Activated CD4-positive, alpha-beta memory T cell treated with anti-CD3 and anti-CD28 coated beads, Interleukin-2, amount 10 ng/mL, durations not matched to agents 7 days and 5 days (primary cell): ENCODE measurements at places on chromosomes 7 and 10. TPM values are rescaled to one million over a fixed set of nuclear protein-coding genes. Genes with fewer than 3 reads are reported as not detected.

TMEM270 gene
- total RNA-seq: not detected

- no peak overlapping the region for H3K4me3 ChIP-seq
- H3K36me3 ChIP-seq: no peaks in the 10 kb centered on the region
- no peak for DNase-seq
These were observed 11.2 kb downstream of the KPNA7 start for GRCh38 chr7:99196536-99197258.

DNA sequence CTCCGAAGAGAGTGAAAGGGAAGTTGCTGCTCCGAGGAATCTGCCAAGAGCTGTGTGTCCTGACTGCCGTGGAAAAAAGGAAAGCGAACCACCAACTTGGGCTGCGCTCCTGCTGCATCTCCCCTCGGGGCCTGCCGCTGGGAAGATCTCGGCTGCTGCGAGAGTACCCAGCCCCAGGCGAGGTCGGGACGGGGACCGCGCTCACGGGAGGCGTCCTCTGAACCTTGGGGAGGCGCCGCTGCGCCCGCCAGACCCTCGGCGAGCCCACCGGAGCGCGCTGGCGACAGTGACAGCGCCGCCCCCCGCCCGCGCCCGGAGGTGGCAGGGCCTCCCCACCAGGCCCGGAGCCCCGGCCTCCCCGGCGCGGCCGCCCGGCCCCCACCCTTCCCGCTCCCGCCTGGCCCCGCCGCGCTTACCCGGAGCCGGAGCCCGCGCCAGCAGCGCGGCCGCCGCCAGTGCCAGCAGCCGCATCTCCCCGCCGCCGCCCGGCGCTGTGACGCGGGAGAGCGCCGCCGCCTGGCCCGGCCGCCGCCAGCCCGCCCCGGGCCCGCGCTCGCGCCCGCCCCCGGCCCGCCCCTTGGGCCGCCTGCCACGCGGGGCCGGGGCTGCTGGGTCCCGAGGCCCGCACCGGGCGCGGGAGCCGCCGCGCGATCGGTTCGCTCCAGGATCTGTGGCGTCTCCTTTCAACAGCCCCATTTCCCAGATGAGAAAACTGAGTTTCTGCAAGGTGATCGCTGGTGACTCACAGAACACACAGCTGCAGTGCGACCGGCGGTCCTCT lies at the start of gene VSTM4:
Gene VSTM4, minus strand, starts transcription at position 508 of the 781 bp plus-strand sequence. Its CDS starts 37 bp downstream, at position 471.
- peaks cover 30% of the 10 kb centered on the region for H3K27me3 ChIP-seq
- no peaks in the 10 kb centered on the region for H3K36me3 ChIP-seq
- H3K27ac ChIP-seq: no peak within 1 kb of the TSS
- H3K4me1 ChIP-seq: peaks cover 2% of the 10 kb centered on the region
- DNase-seq: no peak

- no peaks in the 10 kb centered on the region for H3K4me1 ChIP-seq
- H3K4me3 ChIP-seq: no peak overlapping the region
- no peak overlapping the region for H3K27ac ChIP-seq
- H3K27me3 ChIP-seq: no peaks in the 10 kb centered on the region
These were observed 275.3 kb downstream of the HDAC9 start for GRCh38 chr7:18770822-18771221.

DNA sequence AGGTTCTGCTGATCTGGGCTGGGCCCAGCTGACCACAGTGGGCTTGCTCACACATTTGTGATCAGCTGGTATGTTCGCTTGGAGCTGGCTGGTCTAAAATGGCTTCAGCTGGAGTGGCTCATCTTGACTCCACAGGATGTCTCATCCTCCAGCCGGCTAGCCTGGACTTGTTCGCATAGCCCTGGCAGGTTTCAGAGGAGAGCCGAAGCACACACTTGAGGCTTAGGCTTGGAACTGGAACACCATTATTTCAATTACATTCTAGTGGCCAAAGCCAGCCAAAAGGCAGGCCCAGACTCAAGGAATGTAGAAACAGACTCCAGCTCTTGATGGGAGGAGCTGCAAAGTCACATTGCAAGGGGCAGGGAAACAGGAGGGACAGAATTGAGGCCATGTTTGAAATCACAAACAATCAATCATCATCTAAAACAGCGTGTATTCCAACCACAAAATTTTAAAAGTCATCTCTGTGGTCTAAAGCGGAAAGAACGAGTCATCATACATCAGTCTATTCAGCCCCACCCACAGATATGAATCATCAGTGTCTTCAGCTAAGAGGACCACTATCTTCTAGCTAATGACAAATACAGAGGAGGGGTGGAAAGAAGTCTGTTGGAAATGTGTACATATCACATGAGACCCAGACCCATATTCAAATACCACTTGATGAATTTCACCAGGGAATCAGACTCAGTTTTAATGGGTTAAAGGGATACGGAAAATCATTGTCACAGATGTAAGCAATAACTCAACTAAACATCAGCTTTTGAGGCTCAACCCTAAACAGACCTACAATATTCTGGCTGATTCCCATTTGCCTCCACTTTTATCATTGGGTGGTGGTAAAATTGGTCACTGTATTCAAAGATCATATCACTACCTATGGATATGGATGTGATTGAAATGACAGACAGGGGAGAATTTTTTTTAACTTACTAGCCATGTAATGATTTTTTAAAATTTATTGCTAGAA lies 139.0 kb upstream of the MKLN1 start:
- H3K27ac ChIP-seq: peak overlapping the region; percentile 93
- peaks cover 13% of the 10 kb centered on the region for H3K36me3 ChIP-seq
- peaks cover 64% of the 10 kb centered on the region for H3K4me1 ChIP-seq
- peak overlapping the region; percentile 14 for H3K4me3 ChIP-seq
- DNase-seq: peak; percentile 68

DNA sequence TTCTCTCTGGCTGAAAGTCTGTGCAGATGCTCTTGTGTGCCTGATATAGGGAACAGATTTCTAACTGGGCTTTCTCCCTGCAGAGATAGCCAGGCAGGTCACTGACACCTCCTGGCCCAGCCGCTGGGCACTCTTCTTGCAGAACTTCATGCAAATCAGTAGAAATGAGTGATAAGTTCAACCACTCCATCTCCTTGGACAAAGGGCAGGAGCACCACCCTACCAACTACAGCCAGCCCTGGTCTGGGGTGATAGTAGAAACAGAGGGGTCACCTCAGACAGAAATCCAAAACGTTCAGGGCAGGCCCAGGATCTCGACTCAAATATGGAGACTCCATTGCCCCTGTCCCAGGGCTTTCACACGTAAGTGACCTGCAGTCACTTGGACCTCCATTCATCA lies 917.8 kb upstream of the ZNF722 start:
- no peaks in the 10 kb centered on the region for H3K27me3 ChIP-seq
- H3K36me3 ChIP-seq: no peaks in the 10 kb centered on the region
- DNase-seq: no peak
- no peaks in the 10 kb centered on the region for H3K4me1 ChIP-seq
- H3K27ac ChIP-seq: no peak overlapping the region
